ENCODE measurements at places on chromosomes 13 and 19.

- no peak for DNase-seq
Measured at GRCh38 chr13:71772361-71772760, 94.6 kb downstream of the DACH1 start.

- DNase-seq, result no peak
Measured at GRCh38 chr13:52736891-52737290, 2.7 kb downstream of the CNMD start.

DNA sequence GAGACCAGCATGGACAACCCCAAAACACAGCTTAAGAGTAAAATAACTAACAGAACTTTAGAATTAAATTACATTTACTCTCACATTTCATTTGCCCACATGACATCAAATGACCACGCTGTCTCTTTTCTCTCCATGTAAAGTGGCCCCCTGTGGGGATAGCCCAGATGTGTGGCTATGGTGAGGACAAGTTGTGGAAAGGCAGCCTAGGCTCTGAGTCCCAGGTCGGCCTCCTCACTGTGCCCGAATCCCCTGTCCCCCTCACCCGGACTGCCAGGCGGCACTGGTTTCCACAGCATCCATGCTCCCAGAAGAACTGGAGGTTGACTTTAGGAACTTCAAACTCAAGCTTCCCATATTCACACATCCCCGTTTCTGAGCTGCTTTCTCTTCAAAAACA is 111.8 kb upstream of the UQCRFS1 start:
- DNase-seq, result no peak

DNA sequence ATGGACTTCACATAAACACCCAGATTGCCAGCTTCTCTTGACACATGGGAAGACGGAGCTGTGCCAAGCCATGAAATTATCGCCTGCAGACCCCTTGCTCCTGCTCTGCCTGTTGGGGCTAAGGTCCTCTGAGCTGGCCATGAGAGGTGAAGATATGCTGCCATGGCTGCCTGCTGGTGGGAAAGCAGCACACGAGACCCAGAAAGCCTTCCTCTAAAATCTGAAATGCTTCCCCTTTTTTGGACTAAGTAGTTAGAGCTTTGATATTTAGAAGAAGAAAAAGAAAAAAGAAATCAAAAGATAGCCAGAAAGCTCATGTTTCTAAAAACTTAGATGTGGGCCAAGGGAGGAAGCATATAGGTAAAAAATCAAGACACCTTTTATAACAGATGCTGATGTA is 11.2 kb downstream of the WDFY2 start:
- no peak for DNase-seq

DNA sequence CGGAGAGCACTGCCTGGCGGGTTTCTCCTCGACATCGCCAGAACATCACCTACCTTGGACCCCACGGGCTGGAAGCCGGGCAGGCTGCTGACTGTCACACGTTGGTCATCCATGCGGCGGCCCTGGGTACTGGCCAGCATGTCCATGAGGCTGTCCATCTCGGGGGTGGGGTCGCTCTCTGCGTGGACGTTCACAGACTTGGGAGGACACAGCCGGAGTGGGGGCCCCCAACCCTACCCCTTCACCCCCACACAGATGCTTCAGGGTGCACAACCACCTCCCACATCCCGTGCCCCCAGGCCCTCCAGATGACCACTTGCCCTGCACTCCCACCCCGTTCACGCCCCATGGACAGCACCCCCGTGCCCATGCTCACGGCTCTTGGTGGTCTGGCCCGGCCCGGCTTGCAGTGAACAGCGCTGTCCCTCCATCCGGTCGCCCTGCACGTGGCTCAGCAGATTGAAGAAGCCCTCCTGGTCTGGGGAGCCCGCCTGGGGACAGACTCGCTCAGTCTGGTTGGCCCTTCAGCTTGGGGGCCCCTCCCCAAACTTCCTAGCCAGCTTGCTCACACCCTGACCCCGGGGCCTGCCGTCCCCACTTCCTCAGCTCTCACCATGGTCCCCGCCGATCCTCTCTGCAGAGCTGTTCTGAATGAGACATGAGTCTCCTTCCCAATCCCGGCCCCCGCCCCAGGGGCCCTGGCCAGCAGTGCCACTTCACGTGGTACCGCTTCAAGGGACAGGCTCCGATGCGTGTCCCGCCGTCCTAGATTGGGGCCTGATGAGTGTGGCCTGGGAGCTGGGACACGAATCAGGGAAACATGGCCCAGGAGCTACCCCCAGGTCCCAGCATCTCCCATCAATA is 947 bp downstream of the PCP2 start:
- DNase-seq, result no peak

GRCh38 chr19:29666578-29667386 is 1.5 kb downstream of the PLEKHF1 start:
- peak; percentile 56 for DNase-seq

DNA sequence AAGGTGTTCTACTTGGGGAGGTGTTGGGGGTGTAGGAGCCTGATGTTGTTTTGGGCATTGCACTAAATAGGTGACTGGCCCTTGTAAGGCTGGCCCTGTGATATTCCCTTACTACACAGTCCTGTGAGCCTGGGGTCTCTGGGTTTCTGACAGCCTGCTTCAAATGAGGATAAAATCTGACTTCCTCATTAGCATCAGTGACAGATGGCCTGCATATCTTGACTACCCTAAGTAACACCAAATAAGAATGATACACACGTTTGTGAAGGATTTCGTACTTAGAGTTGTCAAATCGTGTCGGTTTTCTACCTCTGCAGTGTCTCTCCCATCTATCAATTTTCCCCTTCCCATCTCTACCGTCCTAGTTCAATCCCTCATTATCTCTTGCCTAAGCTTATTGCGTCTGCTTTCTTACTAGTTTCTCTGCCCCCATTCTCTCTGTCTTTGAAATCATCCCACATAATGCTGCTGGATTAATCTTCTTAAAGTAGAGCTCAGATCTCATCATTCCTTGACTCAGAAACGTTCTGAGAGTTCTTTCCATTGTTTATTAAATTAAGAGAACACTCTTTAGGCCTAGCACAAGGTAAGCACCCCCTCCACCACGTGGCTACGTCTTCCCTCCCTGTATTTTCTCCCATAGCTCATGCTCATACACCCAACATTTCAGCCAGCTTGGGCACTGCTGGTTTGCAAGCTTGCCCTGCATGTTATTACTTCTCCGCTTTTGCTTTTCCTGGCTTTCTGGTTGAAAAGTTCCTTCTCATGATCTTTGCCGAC is 26.2 kb upstream of the CNMD start:
- DNase-seq, result no peak

GRCh38 chr19:58394821-58395219 is 636 bp upstream of the RNF225 start:
- DNase-seq, result no peak

- DNase-seq, result peak; percentile 17
Measured at GRCh38 chr19:16153582-16154336, 10.3 kb downstream of the HSH2D start.

DNA sequence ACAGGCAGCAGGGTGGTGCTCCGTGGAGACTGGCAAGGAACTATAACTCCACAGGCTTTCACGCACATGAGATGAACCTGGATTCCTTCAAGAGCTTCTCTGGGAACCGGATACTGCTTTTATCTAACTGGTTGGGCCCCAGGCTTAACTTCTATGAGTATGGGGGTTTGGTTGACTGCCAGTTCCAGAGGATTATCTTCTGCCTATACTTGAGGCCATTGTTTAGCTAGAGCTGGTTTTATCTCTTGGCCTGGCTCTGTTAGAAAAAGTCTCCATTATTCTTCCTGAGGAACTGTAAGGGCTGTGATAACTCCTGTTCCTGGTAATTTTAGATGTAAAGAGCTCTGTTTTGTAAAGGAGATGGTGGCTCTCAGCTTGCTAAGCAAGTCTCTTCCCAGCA is 40.9 kb downstream of the ZNF846 start:
- DNase-seq, result no peak

- no peak for DNase-seq
Measured at GRCh38 chr13:93290503-93290902, 63.9 kb downstream of the GPC6 start.

DNA sequence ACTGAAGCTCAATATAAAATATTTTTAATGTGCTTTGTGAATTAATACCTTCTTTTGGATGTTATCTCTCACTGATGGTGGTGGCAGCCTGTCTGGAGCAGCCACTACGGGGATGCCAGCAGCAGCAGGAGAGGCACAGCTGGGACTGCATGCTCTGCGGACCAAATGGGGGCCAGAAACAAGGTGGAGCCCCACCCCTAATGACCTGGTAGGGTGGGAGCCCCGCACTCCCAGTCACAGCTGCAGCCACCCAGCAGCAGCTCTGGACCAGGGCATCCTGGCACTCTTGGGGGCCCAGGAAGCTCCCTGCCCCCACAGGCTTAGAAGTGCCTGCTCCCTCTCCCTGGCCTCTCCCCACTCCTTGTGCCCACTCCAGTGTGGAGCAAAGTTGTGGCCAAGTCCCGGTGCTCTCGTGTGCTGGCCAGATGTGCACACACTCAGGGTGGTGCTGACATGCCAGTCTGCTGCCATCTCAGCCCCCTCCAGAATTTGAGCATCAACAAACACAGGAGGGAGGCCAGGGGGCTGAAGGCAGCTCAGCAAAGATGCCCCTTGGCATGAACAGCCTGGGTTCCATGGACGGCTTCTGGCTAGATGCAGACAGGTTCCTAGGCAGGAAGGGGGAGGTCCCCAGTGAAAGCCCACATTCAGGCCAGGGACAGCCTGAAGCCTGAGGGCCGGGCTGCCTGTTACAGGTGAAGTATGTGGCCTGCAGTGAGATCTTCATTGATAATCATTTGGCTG is 696.7 kb upstream of the SLITRK5 start:
- no peak for DNase-seq

GRCh38 chr19:19111967-19112580 is 26.2 kb downstream of the TMEM161A start:
- DNase-seq, result no peak

GRCh38 chr19:27964185-27964584 is 1248.8 kb downstream of the UQCRFS1 start:
- DNase-seq, result no peak

- DNase-seq, result no peak
Measured at GRCh38 chr19:6236310-6237291, 43.2 kb downstream of the MLLT1 start.

DNA sequence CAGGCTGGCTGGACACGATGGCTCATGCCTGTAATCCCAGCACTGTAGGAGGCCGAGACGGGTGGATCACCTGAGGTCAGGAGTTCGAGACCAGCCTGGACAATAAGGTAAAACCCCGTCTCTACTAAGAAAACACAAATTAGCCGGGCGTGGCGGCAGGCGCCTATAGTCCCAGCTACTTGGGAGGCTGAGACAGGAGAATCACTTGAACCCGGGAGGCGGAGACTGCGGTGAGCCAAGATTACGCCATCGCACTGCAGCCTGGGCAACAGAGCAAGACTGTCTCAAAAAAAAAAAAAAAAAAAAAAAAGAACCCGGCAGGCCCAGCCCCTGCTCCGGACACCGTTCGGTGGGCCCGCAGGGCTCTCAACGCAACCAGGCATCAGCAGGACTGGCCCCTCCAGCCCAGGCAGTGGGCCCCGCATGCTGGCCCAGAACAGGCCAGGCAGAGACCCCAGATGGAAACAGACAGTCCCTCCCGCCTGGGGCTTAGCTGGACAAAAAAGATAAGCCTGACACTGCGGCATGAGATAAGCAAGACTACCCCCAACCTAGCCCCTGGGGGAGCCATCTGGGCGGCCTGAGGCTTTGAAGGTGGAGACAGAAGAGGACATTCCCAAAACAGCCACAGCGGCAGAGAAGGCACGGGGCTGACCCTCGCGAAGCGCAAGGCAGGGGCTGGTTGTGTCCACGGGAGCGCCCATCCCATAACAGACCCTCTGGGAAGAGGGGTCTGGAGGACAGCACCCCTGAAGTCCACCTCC is 11.6 kb downstream of the REXO1 start:
- no peak for DNase-seq

DNA sequence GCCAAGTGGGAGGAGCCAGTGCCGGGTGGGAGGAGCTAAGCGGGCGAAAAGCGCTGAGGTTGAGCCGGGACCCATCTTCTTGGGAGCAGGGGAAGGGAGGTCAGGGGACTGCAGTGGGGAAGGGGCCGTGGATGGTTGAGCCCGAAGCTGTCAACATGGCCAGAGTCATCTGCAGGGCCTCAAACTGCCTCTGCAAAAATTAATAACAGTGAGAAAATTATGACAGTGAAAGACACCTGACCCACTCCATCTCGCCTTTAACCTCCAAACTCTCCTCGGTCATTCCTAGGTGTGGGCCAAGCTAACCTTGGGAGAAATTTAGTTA is 30.1 kb downstream of the ZNF557 start:
- DNase-seq, result no peak

DNA sequence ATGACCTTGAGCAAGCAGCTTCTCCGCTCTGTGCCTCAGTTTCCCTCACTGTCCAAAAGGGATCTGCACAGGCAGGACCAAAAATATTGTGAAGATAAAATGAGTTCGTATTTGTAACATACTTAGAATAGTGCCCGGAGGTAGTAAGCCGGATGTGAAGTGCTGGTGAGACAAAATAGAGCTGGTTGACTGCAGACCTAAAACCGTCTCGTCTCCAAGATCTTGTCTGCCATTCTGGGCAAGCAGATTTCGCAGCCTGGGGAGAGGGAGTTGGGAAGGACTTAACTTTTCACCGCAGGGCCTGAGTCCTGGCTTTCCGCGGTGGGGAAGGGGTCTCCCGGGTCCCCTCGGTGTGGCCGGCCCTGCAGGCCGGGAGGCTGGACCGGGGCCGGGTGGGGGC is 8.2 kb upstream of the BBC3 start:
- no peak for DNase-seq

DNA sequence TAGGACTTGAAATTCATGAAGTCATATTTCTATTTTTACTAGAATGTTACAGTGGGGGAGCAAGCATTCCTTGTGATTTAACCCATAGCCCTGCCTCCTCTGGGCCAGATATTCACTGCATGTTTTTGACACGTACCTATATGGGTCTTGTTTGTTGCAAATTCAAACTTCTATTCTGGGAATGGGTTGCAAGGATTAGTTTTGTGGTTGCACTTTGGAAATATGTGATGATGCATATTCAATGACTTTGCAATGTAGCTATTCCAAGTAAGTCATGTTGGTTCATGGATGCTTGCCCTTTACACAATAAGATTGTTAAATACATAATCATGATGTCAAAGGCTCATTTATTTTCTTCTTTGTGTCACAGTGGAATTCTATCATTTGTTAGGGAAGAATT is 440.8 kb downstream of the TDRD3 start:
- no peak for DNase-seq

GRCh38 chr13:113407531-113408393 is 43.8 kb upstream of the GRTP1 start:
- DNase-seq, result no peak
